Activated T-helper 2 cell treated with anti-CD3 and anti-CD28 coated beads, Interferon-gamma antibody, Interleukin-2, Interleukin-4, amounts not matched to agents 10 μg/mL and 5 μg/mL and 100 μg/mL, durations not matched to agents 14 hours and 24 hours and 36 hours (primary cell): ENCODE measurements at places on chromosomes 6 and 20. TPM values are rescaled to one million over a fixed set of nuclear protein-coding genes. Genes with fewer than 3 reads are reported as not detected.

Gene BTNL2
- total RNA-seq, result not detected in 2 replicates

Gene MAS1
- not detected in 2 replicates for total RNA-seq

DNA sequence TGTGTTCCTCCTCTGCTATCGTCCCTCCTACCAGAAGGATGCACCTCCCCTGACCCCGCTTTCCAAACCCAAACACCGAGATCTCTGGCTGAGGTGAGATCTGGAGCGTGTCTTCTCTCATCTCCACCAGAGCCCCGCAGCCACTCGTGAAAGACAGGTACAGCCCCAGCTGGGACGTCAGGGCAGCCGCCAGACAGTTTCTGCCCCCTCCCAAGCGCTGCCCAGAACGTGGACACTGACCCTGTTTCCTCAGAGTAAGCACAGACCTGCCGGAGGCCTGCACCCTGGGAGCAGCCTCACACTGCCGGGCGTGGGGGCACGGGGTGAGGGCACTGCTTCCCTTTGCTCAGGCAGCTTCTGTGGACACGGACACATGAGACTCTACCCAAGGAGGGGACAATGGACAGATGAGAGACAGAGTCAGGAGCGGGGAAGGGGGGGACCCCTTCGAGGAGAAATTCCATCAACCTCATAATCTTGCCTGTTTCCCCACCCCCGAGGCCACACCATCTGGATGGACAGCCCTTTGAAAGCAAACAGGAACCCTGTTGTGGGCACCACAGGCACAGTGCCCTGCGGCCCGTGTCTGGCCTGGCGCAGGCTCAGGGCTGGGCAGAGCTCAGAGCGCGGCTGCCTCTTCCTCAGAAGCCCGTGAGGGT lies 210.6 kb downstream of the DLL1 start:
- peaks cover 7% of the 10 kb centered on the region for H3K4me1 ChIP-seq
- H3K36me3 ChIP-seq, result no peaks in the 10 kb centered on the region
- DNase-seq, result no peak
- H3K27me3 ChIP-seq, result peaks cover 13% of the 10 kb centered on the region
- H3K4me3 ChIP-seq, result no peak overlapping the region

Gene LIME1
- total RNA-seq, result 15.7 TPM in 2 replicates

- peaks cover 13% of the 10 kb centered on the region for H3K36me3 ChIP-seq
- peak overlapping the region; percentile 88 for H3K27ac ChIP-seq
- no peaks in the 10 kb centered on the region for H3K27me3 ChIP-seq
- H3K4me3 ChIP-seq, result no peak overlapping the region
- H3K4me1 ChIP-seq, result peaks cover 63% of the 10 kb centered on the region
Observed at GRCh38 chr6:149493761-149494320, 9.0 kb upstream of the ZC3H12D start.

DNA sequence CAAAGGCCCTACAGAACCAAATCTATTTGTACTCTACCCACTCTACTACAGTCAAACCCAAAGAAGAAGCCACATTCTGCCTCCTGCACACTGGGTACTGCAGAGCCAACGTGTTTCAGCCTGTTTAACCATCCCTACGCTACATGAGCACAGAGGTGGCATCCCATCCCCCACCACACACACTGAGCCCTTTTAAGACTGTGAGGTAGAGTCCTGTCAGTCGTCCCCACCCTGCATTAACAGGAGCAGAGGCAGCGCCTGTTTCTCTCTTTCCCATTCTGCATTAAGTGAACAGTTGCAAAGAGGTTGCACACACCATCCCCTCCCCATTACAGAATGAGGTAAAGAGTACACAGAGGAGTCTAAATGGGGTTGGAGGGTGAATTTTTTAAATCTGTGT lies 5.2 kb upstream of the RSPH4A start:
- no peaks in the 10 kb centered on the region for H3K36me3 ChIP-seq
- no peak overlapping the region for H3K4me3 ChIP-seq
- H3K4me1 ChIP-seq, result peaks cover 2% of the 10 kb centered on the region
- peaks cover 38% of the 10 kb centered on the region for H3K27me3 ChIP-seq
- no peak for DNase-seq

DNA sequence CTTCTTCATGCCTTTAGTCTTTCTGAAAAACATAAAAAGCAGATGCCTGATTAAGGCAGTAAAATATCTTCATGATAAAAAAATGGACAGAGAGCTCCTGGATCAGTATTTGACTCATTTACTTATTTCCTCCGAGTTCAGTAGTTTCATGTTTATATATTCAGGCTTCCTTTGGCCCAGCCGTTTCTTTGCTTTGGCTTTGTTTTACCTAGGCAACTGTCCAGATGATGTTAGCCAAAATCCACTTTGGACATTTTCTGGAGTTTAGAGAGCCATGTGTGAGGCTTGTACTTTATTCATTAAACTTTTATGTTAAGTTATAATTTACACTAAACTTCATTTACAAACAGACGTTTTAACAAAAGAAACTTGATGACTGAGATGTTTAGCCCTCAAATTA lies 307.1 kb upstream of the RSPO3 start:
- no peaks in the 10 kb centered on the region for H3K36me3 ChIP-seq
- no peak overlapping the region for H3K4me3 ChIP-seq
- no peaks in the 10 kb centered on the region for H3K27me3 ChIP-seq
- H3K4me1 ChIP-seq, result no peaks in the 10 kb centered on the region

GRCh38 chr6:69796073-69796641 lies 653 bp downstream of the LMBRD1 start:
- H3K4me1 ChIP-seq, result peaks cover 37% of the 10 kb centered on the region
- H3K36me3 ChIP-seq, result peaks cover 15% of the 10 kb centered on the region
- DNase-seq, result no peak
- H3K27ac ChIP-seq, result peak overlapping the region; percentile 89
- H3K27me3 ChIP-seq, result no peaks in the 10 kb centered on the region

- H3K27me3 ChIP-seq, result no peaks in the 10 kb centered on the region
- no peak for DNase-seq
- no peak overlapping the region for H3K4me3 ChIP-seq
- no peak overlapping the region for H3K27ac ChIP-seq
- peaks cover 4% of the 10 kb centered on the region for H3K4me1 ChIP-seq
Observed at GRCh38 chr20:16541878-16542277, 31.4 kb downstream of the KIF16B start.

GRCh38 chr6:121522771-121523386 lies 87.4 kb downstream of the GJA1 start:
- H3K36me3 ChIP-seq, result no peaks in the 10 kb centered on the region
- no peak for DNase-seq
- no peaks in the 10 kb centered on the region for H3K4me1 ChIP-seq

GRCh38 chr20:47353692-47354463 lies 2.6 kb downstream of the ZMYND8 start:
- H3K36me3 ChIP-seq, result peaks cover 47% of the 10 kb centered on the region
- H3K27ac ChIP-seq, result peak overlapping the region; percentile 100
- H3K4me1 ChIP-seq, result peaks cover 46% of the 10 kb centered on the region
- no peak for DNase-seq
